ENCODE measurements at places on chromosomes 13 and 19.
A peak's percentile ranks its signal among the peaks of the same experiment; 100 is the strongest.

DNA sequence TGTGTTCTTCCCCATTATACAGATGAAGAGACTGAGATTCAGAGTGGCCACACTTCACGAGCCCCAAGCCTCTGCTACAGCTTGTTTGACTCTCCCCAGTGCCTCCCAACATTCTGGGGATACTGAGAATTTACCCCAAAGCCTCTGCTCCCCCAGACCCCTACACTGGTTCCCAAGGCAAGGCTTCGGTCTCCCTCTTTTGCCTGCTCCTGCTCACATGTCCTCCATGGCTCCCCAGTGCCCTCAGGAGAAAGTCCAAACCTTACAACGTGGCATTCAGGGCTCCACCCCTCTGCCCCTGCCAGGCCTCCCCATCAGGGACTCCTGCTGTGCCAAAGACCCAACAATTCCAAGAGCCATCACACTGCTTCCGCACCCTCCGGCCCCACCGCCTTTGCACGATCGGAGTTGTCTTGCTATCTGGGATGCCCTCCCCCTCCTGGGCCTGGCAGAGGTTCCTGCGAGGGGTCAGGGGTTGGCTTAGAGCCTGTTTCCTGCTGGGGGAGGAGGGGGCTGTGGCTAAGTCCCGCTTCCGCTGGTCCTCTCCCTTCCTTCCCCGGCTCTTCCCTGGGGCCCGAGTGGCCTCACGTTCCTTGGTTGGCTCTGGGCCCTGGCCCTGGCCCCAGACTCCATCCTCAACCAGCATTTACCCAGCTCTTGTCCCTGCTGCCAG lies 15.4 kb downstream of the GTPBP3 start:
- DNase-seq, result no peak

GRCh38 chr13:58992478-58993042 lies 1171.2 kb downstream of the DIAPH3 start:
- DNase-seq, result no peak

GRCh38 chr19:47509170-47509847 lies 5.6 kb downstream of the NAPA start:
- DNase-seq, result no peak

DNA sequence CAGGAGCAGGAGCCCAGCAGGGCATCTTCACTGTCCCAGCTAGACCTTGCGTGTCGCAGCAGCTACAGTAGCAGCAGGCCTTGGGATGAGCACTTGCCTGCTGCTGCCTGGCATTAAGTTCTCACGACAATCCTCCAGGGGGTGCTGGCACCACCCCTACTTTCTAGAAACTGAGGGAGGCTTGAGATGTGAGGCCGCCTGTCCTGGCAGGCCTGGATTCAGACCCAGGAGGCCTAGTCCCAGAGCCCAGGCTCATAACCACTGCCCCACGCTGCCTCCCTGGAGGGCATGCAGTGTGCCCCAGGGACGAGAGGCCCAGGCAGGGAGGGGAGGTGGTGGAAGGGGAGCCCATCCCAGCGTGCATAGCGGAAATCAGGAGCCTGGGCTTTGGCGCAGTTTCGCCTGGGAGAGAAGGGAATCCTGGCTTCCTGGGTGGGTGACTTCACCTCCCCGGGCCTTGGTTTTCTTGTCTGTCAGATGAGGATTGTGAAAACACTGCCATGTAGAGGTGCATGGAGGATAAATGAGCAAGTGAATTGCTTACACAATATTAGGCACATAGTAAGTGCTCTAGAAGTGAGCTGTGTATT lies 26.1 kb downstream of the PPP5C start:
- no peak for DNase-seq

GRCh38 chr13:75812751-75813181 lies 176.6 kb downstream of the LMO7 start:
- no peak for DNase-seq

GRCh38 chr19:289651-290371 lies 1.4 kb downstream of the PLPP2 start:
- DNase-seq, result peak; percentile 22

DNA sequence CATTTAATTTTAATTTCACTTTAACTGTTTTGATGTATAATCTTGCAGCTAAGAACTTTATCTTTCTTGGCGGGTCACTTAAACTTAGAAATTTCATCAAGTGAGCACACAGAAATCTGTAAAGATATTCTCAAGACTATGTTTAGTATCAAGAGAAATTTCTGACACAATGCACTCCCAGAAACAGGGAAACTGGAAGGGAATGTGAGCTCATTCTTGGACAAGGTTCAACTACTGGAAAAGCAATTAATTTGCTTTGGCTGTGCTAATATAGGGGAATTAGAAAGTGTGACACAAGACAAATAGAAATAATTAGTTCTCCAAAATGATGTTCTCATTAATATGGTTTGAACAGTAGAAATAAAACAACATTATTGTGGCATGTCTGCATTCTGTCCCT lies 402.3 kb downstream of the DACH1 start:
- no peak for DNase-seq

DNA sequence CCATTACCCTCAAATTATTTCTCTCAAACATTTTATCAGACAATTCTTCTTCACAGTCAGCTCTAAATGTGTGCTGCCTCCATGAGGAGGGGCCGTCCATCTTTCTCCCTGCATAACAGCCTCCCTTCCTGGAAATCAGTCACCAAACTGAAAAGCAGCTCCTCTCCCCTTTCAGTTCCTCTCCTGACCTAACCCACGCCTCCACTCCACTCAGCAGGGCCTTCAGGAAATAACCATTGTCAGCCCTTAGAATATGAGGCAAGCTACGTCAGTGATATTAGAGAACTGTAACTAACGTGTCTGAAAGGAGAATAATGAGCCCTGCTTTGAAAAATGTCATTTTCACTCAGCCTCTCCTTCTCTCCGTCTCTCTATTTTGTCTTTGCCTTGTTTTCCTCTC lies 116.2 kb downstream of the OLFM4 start:
- DNase-seq, result no peak

Measured in astrocyte of the cerebellum (primary cell).